ENCODE measurements at places on chromosomes 16 and 17.

GRCh38 chr17:67290711-67291291, 45.8 kb upstream of the HELZ start:
- no peak for DNase-seq

GRCh38 chr16:7148606-7149005, 184.0 kb upstream of the RBFOX1 start:
- DNase-seq, result peak; percentile 2

DNA sequence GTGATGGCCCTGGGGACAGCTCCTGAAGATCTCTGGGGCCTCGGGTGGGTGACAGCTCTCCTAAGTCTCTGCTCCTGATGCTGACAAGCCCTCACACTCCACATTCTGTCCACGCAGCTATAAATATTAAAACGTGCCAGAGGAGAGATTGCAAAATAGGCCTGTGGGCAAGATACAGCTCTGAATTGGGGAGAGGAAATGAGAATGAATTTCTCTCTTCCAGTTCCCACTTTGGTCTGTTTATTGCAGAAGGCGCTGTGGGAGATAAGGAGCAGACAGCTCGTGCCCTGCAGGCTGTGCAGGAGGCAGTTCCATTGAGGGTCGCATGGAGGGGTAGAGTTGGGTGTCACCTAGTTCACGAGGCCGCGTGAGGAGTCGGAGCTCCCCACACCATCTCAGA, 87.5 kb upstream of the SDK2 start:
- DNase-seq, result no peak

DNA sequence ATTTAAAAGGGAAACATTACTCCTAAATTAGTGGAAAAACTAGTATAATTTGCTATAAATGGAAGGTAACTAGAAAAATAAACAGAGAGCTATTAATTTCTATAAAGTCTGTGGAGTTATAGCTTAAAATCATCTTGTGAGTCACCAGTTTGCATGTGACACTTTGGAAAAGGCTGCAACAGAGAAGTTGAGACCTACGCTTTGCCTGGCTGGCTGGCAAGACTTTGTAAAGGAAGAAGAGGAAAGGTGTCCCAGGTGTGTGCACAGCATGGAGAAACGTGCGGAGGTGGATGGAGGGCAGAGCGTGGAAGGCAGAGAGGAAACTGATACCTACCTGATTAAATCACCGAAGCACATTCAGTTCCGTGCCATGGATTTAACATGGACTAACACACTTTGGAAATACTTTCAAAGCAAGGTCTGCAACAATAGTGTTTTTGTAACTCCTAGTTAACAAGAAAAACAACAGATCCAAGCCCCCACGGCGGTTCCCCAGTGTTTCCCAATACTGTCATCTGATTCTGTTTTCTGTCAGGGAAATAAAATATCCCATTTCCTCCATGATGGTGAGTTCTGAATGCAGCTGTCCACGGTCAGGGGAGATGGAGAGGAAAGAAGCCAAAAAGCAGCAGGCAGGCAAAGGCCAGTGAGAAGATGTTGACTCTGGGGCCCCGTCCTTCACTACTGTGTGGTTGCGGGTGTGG, 134.8 kb downstream of the XYLT1 start:
- DNase-seq, result no peak

- DNase-seq, result no peak
Measured at GRCh38 chr16:14310519-14310991, 239.4 kb downstream of the MRTFB start.

GRCh38 chr16:84367750-84368307, 509 bp upstream of the ATP2C2 start:
- no peak for DNase-seq

All from neural crest cell (in vitro differentiated cells).